Activated CD4-positive, alpha-beta T cell treated with anti-CD3 and anti-CD28 coated beads, Interleukin-2, Interleukin-6, amounts not matched to agents 100 ng/mL and 50 ng/mL, durations not matched to agents 16 hours and 8 hours (primary cell): ENCODE measurements at places on chromosomes 13 and 19.

DNA sequence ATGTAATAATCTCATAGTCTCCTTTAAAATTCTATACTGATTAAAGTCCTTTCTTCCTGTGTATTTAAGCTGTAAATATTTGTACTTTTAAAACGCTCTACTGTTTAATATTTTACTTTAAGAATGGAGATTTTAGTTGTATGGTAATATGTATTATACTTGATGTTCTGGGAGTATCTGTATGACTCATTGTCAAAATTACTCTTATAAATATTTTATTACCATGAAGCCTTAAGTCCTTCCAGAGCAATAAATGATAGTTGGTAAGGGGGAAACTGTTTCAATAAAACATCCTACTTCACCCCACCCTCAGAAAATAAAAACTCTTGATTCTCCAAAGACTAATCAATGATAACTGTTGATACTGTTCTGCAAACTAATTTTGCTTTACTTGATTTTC is 6.4 kb downstream of the PCDH9 start:
- DNase-seq = no peak

GRCh38 chr19:28867978-28868377 is 345.0 kb downstream of the UQCRFS1 start:
- no peak for DNase-seq

DNA sequence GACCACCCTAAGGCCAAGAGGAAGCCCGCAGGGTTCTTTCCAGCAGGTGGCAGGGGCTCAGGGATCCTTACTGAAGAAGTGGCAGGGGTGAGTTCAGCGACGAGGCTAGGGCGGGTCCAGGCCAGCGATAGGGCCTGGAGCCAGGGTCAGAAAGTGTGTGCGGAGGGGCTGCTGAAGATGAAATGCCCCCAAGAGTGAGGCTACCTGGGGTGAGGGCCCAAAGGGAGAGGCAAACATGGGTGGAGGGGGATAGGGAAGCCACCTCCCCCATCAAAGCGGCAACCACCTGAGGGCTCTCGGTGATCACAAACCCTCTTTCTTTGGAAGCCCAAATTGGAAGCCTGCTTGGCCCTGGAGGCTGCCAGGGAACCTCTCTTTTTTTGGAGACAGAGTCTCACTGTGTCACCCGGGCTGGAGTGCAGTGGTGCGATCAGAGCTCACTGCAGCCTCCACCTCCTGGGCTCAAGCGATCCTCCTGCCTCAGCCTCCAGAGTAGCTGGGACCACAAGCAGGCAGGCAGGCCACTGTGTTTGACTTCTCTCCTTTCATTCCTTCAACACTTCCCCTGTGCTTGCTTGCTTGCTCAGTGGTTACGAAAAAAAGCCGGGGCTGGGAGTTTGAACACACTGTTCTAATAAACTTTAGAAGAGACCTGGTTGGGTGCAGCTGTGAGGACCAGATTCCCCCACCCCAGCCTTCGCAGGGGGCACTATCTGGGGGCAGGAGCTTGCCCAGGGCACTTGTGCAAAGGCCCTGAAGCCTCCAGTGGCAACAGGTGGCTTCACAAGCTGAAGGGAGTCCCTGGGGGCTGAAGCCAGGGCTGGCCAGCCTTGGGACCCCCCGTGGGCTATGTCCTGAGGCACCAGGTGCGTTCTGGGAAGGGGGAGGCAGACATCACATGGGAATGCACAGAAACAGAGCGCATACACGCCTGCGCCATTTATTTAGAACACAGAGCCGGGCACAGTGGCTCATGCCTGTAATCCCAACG is 1.4 kb upstream of the ATP8B3 start:
- no peak for DNase-seq

DNA sequence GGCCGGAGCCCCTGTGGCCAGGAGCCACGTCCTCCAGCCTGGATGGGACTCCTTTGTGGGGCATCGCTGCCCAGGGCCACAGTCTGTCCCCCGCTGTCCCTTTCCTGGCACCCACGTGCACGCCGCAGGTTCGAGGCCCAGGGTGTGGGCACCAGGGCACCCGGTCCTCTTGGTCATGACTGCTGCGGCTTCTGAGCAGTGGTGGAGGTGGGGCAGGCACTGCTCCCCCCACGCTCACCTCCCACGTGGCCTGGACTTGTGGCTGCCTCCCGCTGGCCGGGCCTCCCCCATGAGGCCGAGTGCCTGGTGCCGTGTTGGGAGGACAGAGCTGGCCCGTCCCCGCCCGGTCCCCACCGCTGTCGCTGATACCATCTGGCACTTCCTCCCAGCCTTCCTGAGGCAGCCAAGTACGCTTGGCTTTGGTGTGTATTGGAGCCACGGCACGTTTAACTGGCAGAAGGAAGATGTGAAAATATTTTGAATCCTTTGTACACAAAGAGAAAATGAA is 12.8 kb downstream of the SPPL2B start:
- no peak for DNase-seq

GRCh38 chr19:16141043-16141442 is 2.4 kb upstream of the HSH2D start:
- no peak for DNase-seq

DNA sequence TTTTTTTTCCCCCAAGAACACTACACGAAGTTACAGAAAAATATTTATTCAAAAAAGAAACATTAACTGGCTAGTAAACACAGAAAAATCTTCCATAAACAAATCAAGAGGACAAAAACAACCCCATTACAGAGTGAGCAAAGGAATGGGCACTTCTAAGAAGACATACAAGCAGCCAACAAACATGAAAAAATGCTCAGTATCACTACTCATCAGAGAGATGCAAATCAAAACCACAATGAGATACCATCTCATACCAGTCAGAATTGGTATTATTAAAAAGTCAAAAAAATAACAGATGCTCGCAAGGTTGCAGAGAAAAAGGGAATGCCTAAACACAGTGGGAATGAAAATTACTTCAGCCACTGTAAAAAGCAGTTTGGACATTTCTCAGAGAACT is 131.7 kb downstream of the UGGT2 start:
- no peak for DNase-seq

- DNase-seq = peak; percentile 75
Measured at GRCh38 chr13:49976314-49977258, 20.3 kb upstream of the TRIM13 start.

DNA sequence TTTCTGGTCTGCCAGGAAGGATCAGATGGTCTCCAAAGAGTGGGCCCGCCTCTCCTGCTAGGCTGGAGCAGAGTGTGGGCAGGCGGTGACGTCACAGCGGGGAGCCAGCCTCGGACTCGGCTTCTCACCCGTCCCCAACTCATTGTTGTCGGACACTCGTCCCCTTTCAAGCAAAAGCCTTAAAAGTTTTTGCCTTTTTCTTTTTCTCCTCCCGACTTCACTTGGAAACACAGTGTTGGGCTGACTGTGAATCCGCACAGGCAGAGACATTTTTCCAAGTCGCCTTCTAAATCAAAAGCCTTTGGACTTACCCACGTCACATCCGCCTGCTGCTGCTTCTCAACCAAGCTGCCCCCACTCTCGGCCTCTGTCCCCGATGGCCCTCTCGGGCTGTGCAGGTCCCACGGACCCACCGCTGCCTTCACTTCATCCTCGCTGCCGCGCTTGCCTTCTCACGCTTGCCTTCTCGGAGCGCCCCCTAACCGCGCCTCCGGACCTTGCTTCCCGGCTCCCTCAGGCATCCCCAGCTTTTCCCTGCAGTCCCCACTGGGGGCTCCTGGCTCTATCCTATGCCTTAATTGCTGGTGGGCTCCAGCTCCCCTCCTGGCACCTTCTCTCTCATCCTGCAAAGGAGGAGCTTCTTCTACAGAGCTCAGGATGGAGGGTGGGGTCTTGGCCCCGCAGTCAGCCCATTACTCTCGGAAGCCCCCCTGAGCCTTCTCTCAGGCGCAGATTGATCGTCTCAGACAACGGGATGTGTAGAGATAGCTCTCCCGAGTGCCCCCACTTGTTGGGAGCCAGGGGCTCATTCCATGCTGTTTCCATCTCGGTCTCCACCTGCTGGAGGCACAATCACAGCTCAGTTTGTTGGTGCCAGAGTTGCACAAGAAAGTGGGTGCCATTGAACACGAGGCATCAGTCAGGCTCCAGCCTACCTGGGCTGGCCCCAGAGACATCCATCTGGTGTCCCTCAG is 3.9 kb upstream of the ZNF135 start:
- no peak for DNase-seq

DNA sequence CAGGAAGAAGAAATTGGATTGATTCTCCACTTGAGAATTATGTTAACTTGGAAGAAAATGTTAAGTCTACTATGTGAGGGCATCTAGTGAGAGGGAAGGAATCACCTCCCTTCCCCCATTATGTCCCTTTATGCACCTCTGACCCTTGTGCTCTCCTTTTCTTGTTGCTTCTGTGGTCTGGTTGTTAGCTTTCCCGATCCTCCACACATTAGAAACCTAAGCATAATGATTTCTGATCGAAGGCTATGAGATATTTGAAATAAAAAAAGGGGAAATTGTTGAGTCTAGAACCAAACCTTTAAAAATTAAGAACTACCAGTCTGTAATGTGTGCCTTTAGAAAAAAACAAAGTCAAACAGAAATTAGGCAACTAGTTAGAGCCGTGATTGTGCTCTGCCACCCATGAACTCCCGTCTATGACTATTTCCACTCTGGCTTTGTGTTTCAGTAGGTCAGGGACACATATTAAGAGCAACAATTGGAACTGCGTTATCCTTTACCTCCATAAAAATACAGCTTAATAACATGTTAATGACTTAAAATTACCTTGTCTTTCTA is 463 bp upstream of the GPC6 start:
- DNase-seq = no peak

- DNase-seq = no peak
Measured at GRCh38 chr13:39965309-39965708, 309.8 kb downstream of the COG6 start.

GRCh38 chr13:106609116-106609515 is 41.2 kb upstream of the ARGLU1 start:
- DNase-seq = no peak

DNA sequence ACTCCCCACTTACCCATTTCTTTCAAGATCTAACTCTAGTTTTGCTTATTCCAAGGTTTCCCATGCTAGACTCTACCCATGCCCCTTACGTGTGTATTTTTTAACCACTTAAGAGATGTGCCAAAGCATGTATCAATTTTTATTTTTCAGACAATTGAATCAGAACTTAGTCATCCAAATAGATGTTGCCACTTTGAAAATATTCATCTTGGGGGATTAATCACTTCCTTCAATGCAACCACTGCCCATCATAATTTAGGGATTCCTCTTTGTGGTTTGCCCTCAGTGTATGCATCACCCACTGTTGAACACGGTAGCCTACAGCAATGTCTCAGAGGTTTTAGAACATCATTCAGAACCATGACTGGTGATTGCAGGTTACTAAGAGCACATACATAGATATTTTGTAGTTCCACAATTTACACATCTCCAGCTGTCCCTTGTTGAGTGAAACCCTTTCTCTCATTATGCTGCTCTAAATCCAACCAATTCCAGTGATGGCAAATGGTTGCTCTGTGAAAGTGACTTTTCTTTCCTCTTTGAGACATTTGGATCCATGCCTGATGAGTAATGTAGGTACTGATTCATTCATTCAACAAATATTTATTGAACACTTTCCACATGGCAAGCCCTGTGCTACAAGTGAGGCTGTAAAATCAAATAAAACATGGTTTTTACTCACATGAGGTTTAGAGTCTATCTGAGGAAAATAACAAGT is 60.6 kb upstream of the SERP2 start:
- peak; percentile 56 for DNase-seq

GRCh38 chr13:23654111-23655110 is 84.2 kb downstream of the TNFRSF19 start:
- DNase-seq = no peak

- no peak for DNase-seq
Measured at GRCh38 chr19:47511128-47511517, 3.7 kb downstream of the NAPA start.

DNA sequence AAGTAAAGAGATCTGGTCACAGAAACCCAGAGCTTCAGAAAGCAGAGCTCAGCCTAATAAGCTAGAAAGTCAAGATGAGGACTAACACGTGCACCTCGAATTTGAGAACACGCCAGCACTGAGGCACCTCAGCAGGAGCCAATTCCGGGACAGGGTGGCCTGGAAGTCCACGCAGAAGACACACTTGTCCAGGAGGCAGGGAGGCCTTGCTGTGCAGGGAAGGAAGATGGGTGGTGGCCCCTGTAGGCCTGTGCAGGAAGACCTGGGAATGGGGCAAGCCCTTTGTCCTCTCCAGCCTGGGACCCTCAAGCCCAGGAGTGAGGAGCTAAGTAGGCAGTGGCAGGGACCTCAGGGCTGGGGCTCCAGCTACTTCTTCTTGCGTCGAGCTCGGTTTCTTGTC is 16.3 kb upstream of the VSTM2B start:
- DNase-seq = no peak

DNA sequence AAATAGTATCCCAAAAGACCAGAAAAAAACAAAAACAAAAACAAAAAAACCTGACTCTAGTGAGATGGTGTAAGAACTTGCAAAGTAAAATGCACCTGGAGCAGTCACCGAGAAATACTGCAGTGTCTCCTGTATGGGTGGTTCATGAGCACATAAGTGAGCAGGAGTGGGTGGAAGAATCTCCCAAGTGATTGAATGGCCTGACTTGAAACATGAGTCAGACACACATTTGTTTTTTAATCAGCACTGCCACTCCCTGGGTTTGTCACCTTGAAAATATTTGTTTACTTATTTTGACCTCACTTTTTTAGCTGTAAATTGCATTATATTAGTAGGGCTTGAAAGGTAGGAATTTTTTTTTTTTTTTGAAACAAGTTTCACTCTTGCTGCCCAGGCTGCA is 2.0 kb downstream of the ZNF431 start:
- DNase-seq = peak; percentile 5

- no peak for DNase-seq
Measured at GRCh38 chr19:44758596-44758995, 10.1 kb downstream of the BCL3 start.

DNA sequence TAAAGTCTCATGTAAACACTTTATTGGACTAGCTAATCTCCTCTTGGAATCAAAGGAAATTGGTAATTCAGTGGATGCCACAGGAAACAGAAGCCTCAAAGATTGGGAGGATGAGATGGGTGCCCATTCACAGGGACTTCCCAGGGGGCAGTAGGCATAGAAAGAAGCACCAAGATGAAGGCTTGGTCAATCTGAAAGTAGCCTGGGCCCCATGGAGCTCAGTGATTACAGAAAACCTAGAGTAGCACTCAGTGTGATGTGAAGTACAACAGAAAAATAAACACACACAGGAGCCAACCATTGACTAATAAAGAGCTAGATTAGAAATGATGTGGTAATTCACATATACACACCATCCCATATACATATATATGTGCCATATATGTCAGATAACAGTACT is 560.6 kb downstream of the TBC1D4 start:
- peak; percentile 12 for DNase-seq

GRCh38 chr19:9936326-9937000 is at the start of gene OLFM2:
TSS of gene OLFM2 (minus strand) at chr19:9936515. CDS start at chr19:9936366, 149 bp downstream.
- DNase-seq = no peak
